ENCODE measurements at places on chromosomes 11 and 22.

- DNase-seq: no peak
Observed at GRCh38 chr22:25223269-25223850, 3.9 kb downstream of the CRYBB2 start.

- no peak for DNase-seq
Observed at GRCh38 chr22:49999063-49999945, 13.3 kb downstream of the IL17REL start.

DNA sequence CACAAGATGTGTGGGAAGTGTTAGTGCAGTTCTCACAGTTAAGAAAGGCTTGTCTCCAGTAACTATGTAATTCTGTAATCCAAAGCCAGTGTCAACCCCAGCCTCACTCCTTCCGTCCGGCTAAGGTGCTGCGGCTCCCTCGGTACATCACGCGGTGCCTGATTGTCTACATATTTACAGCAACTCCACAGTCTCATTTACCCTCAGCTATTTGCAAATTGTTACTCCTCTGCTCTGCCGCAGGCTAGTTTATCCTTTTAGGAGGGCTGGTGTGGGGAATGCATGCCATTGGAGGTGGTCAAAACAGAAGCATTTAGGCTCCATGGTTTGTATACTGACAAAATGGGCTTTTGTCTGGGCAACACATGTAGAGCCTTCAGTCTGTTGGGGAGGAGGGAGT lies 358.3 kb downstream of the METTL15 start:
- DNase-seq: no peak

- DNase-seq: no peak
Observed at GRCh38 chr22:20599117-20599516, 91.7 kb downstream of the MED15 start.

GRCh38 chr11:47864901-47865300 lies 16.8 kb upstream of the NUP160 start:
- DNase-seq: no peak

DNA sequence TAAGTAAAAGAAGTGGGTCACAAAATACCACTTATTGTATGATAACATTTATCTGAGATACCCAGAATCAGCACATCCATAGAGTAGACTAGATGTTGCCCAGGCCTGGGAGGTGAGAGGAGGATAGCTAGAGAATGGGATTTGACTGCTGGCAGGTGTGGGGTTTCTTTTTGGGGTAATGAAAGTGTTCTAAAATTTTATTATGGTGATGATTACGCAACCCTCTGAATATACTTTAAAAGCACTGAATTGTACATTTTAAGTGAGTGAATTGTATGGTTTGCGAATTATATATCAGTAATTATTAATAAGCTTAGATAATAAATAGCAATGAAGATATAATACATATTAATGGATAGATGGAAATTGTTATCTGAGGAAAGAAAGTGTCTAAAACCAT lies 35.7 kb upstream of the ACAT1 start:
- DNase-seq: no peak

DNA sequence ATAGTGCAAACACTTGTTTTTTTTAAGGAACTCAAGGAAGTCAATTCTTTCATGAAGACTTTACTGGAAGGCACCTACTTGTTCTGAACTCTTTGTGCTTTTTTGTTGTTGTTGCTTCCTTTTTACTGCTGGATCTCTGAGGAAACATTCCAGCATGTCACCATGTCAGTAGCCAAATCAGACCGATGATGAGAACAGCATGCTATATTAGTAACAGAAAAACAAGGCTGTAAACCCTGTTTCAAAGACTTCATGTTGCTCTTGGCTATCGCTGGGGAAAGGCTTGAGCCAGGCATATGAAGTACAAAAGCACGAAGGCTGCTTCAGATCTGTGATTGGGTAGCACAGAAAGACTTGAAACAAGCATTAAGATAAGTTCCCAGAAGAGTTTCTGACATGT lies 125.6 kb upstream of the SLC5A12 start:
- peak; percentile 70 for DNase-seq

DNA sequence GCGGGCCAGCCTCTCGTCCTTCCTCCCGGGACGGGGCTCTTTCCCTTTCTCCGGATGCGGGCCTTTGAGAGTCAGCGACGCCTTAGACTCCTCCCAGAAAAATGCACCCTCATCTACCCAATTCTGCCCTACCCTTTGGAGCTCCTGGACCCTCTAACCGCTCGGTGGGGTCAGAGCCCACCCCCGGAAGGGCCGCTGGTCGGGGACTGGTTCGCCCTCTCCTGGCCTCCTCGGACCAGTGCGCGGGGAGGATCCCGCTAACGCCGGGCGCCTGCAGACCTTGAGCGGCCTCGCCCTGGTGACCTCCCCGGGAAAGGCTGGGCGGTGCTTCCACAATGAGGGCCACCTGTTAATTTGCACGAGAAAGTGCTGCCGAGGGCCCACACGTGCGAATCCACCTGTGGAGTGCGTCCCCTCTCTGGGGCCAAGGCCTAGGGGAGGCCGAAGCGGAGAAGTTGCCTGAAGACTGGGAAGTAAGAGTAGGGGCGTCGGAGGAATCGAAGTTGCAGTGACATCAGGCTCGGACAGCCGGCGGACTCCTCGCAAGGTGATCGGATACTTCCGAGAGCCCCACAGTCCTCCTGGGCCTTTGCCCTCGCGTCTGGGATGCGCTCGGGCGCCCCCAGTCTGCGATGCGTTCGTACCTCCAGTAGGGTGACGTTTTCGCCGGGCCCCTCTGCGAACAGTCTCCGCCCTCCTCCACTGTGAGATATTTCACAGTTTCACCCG lies 61.5 kb downstream of the ENDOD1 start:
- peak; percentile 96 for DNase-seq

- DNase-seq: no peak
Observed at GRCh38 chr11:71117311-71117710, 135.1 kb downstream of the SHANK2 start.

DNA sequence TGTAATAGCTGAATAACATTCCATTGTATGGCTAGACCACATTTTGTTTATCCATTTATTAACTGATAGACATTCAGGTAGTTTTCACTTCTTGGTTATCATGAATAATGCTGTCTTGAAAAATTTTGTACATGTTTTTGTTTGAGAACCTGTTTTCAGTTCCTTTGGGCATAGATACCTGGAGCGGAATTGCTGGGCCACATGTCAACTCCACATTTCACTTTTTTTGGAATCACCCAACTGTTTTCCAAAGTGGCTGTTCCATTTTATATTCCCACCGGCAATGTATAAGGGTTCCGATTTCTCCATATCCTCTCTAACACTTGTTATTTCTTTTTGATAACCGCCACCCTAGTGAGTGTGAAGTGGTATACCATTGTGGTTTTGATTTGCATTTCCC lies 184.3 kb downstream of the LARGE1 start:
- DNase-seq: no peak

- DNase-seq: peak; percentile 94
Observed at GRCh38 chr22:49933236-49934159, 15.1 kb downstream of the CRELD2 start.

DNA sequence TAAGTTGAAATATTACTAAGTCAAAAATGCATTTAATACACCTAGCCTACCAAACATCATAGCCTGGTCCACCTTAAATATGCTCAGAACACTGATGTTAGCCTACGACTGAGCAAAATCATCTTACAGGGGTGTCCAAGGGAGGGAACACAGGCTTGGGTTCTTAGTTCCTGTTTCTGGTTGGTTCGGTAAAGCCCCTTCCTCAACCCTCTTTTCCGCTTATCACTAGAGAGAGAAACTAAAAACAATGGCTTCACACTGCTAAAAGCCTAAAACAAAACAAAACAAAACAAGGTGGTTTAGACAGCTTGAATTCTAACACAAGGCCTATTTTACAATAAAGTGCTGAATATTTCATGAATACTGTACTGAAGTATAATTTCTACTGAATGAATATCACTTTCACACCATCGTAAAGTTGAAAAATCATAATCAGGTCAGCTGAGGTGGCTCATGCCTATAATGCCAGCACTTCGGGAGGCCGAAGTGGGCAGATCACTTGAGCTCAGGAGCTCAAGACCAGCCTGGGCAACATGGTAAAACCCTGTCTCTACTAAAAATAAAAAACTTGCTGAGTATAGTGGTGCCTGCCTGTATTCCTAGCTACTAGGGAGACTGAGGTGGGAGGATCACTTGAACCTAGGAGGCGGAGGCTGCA lies 118.0 kb downstream of the SIK3 start:
- no peak for DNase-seq

GRCh38 chr11:44863231-44863630 lies 87.5 kb downstream of the TP53I11 start:
- DNase-seq: no peak

- no peak for DNase-seq
Observed at GRCh38 chr11:60891103-60891741, 15.2 kb downstream of the PRPF19 start.

- DNase-seq: peak; percentile 75
Observed at GRCh38 chr11:34344768-34345539, 12.9 kb downstream of the ABTB2 start.

GRCh38 chr11:35785287-35786167 lies 123.0 kb downstream of the TRIM44 start:
- DNase-seq: no peak

- no peak for DNase-seq
Observed at GRCh38 chr11:35346472-35347156, 72.7 kb downstream of the SLC1A2 start.

- peak; percentile 91 for DNase-seq
Observed at GRCh38 chr11:46308631-46309419, 31.4 kb downstream of the CREB3L1 start.

- peak; percentile 78 for DNase-seq
Observed at GRCh38 chr11:59556115-59556916, 45.0 kb downstream of the OR4D9 start.

DNA sequence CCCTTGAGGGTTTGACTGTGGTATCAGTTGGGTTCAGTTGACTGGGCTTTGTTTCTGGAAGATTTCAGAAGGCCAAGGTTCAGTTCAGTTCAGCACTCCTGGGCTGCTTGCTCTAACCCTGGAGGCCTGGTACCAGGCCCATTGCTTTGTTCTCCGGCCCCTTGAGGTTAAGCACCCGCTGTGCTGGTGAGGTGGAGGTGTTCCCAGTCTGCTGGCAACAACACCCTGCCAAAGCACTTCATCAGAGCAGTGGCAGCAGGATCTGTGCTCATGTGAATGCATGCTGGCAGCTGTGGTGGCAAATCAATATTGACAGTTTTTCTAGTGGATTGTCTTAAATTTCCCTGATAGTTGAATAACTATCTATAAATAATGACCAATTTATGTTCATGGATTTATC lies 3.8 kb upstream of the SCGB1D1 start:
- DNase-seq: no peak

DNA sequence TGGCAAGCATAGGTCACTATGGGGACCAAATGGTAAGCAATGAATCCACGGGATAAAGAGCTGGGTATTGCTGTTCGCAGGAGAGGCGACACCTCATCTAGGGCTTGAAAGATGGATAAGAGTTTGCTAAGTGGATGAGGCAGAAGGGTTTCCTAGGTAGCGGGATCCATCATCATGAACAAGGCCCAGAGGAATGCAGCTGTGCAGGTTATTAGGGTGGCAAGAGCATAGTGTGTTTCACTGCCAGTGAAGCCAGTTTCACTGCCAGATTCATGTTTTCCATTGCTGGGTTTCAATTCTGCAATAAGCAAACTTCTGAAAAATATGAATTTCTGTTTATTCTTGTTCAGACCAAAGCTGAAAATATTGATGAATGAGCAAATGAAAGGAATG lies 27.2 kb downstream of the WEE1 start:
- DNase-seq: no peak

- DNase-seq: no peak
Observed at GRCh38 chr11:65821107-65821506, 12.7 kb upstream of the SNX32 start.

- no peak for DNase-seq
Observed at GRCh38 chr11:17267576-17267975, 9.0 kb upstream of the NUCB2 start.

DNA sequence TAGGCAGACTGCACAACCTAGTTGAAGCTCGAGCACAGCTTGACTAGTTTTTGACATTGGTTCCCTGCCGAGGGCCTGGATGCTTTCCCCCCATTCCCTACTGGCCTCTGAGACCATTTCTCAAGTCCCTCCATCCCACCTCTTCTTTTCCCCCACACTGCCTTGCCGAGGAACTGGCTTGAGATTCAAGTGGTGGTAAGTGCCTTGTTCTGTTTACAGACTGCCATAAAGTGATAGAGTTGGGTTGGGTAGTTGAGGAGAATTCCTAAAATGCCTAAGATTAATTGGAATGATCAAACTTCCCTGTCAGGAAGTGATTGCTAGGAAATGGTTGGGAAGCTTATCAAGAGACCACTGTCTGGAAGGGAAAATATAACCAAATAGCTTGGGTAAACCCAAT lies 16.2 kb downstream of the MRPL16 start:
- DNase-seq: no peak

GRCh38 chr22:42920101-42920820 lies 63.2 kb upstream of the ARFGAP3 start:
- peak; percentile 55 for DNase-seq

- no peak for DNase-seq
Observed at GRCh38 chr22:20532256-20532993, 25.0 kb downstream of the MED15 start.

GRCh38 chr11:118973985-118974384 lies 2.4 kb downstream of the FOXR1 start:
- no peak for DNase-seq

- peak; percentile 45 for DNase-seq
Observed at GRCh38 chr22:49600891-49601431, 226.7 kb downstream of the BRD1 start.

DNA sequence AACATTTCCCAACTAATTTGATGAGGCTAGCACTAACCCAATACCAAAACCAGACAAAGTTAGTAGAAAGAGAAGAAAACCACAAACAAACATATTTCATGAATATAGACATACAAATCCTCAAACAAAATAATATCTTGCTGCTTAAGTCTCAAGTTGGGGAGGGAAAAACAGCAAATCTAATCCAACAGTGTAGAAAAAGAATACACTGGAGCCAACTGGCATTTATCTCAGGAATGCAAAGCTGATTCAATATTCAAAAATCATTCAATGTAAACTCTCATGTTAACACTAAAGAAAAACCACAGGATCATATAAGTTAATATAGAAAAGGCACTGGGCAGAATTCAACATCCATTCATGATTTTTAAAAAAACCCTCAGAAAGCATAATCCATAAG lies 18.2 kb downstream of the GNB1L start:
- no peak for DNase-seq

GRCh38 chr11:68142028-68142412 lies 20.8 kb upstream of the CHKA start:
- no peak for DNase-seq

- DNase-seq: peak; percentile 87
Observed at GRCh38 chr11:77082838-77083565, 16.2 kb downstream of the CAPN5 start.

- peak; percentile 67 for DNase-seq
Observed at GRCh38 chr11:72349616-72350218, 84.6 kb downstream of the CLPB start.

DNA sequence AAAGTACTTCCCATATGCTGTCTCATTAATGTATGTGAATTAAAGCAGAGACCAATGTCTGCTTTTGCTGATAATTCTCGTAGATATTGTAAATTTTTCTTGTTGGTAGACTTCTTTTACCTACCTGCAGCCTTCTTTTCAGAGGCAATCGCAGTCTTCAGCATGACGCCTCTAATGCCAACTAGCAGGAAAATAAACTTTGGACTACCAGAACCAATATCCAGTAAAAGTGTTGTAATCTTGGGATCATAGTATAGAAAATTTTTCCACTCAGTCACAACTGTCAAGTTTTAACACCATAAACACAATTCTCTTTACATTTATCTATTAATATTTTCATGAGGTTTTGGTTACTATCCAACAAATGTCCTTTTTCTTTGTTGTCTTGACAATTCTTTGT lies 2.3 kb downstream of the DEPDC7 start:
- no peak for DNase-seq

- DNase-seq: no peak
Observed at GRCh38 chr11:79419120-79419519, 21.7 kb downstream of the TENM4 start.

Measured in sigmoid colon (tissue), 7 donors.